NCI-H1105 (cell line): ENCODE measurements at places on chromosomes 2 and 18.

GRCh38 chr2:129868151-129868550 lies 111.3 kb upstream of the RAB6C start:
- DNase-seq = no peak

DNA sequence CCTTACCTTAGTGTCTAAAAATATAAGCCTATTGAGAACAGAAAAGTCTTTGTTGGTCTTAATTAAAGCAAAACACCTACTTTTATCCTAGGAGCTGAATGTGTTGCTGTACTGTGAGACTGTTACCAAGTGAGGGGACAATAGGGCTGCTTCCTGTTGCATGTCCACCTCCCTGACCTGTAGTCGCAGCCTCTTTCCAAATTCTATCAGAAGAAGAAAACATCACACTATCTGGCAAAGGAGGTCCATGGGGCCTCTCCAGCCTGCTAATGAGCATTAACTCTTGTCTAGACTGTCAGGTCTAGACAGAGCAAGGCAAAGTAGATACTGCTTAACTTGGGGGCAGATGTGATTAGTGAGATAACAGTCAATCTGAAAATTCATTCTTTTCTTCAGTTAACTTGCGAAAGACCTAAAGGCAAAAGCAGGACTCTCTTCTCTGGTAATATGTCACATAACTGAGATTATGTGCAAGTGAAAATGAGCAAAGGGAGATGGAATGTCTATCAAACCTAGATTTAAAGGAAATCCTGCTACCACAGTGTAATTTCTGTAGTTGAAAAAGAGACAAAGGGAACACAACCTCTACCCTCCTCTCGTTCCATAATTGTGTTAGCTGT lies 66.9 kb downstream of the CDH20 start:
- DNase-seq = no peak

GRCh38 chr2:152555048-152555447 lies 162.2 kb downstream of the PRPF40A start:
- DNase-seq = no peak

DNA sequence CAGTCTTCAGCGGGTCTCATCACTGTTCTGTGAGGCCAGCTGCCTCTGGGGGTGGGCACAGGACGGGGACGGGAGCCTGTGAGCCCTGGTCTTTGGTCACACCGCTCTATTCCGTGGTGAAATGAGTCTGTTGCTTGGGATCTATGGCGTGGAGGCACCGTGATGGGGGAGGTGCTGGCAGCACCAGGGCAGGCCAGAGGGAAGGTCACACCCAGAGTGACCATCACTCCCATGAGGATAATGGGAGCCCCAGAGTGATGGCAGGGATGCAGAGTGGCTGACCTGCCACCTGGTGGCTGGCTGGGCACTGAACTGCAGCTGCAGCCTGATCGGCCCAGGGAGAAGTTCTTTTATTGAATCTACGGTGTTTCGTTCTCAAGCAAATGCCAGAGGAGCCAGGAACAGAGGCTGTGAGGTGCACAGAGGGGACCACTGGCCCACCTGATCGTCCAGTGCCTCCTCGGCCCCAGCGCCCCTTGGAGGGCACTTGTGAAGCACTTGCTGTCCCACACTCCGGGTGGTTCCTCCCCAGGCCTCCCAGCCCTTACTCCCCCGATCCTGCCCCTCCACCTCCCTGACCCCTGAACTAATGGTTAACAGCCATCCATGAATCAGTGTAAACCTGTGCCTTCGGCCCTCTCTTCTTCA lies 17.9 kb downstream of the KCNIP3 start:
- no peak for DNase-seq

GRCh38 chr18:68738564-68738963 lies 23.7 kb upstream of the TMX3 start:
- no peak for DNase-seq

DNA sequence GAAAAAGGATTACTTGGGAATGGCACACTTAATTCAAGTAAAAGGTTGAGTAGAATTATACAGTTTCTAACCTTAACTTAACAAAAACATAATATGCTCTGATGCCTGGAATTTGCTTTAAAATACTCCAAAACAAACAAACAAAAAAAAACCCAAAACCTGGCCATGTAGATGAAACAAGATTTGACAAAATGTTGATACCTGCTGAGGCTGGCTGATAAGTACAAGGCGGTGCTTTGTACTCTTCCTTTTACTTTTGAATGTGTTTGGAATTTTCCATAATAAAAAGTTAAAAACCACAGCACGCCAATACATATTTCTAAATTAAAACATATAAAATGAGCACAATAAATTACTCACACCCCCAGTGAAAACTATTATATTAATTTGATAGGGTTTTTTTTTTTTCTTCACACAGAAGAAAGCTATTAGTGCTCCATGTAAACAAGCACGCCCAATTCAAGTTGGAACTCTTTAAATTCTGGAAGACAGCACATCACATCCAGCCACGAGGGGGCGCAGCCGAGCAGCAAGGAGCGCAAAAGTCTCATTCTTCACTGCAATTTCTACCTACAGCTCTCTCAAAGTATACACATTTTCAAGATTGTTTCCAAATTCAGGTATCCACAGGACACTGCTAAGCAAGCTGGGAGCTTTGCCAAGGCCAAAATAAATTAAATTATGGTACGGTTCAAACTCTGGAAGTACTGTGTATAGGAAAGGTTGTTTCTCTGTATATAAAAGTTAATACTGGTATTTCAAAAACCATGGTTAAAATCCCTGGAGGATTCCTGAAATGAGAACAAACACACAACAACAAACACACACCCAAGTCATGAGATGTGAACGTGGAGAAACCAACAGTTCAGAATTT lies 7.5 kb downstream of the SERTAD2 start:
- peak; percentile 73 for DNase-seq

DNA sequence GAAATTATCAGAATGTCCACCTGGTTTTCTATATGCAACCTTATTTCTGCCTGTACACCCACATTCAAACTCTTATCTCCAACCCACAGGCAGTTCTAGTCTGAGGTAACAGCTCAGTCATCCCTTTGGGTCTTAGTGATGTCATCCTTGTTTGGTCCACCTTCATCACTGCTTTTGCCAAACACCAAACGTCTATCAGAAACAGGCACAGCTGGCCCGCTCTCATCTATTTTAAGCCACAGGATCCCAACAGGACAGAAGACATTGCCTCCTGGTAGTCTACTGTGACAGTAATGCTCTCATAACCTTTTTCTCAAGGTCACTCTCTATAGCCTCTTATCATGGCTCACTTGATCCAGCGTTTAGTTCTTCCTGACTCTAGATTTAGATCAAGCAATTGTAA lies 99.0 kb upstream of the CHAC2 start:
- DNase-seq = no peak
